ENCODE measurements at places on chromosomes 13 and 19. TPM values are rescaled to one million over a fixed set of nuclear protein-coding genes. Genes with fewer than 3 reads are reported as not detected.

Gene TBXA2R
- total RNA-seq: not detected

Gene HNRNPUL1
- 266 TPM for total RNA-seq

Gene PSG2
- not detected for total RNA-seq

GRCh38 chr13:103324641-103325040 lies 258.4 kb upstream of the SLC10A2 start:
- H3K4me3 ChIP-seq: no peak overlapping the region
- H3K36me3 ChIP-seq: no peaks in the 10 kb centered on the region
- no peaks in the 10 kb centered on the region for H3K27me3 ChIP-seq

GRCh38 chr13:41742917-41743552 lies 217.9 kb downstream of the VWA8 start:
- H3K4me1 ChIP-seq: no peaks in the 10 kb centered on the region
- H3K27me3 ChIP-seq: no peaks in the 10 kb centered on the region
- no peak overlapping the region for H3K4me3 ChIP-seq

DNA sequence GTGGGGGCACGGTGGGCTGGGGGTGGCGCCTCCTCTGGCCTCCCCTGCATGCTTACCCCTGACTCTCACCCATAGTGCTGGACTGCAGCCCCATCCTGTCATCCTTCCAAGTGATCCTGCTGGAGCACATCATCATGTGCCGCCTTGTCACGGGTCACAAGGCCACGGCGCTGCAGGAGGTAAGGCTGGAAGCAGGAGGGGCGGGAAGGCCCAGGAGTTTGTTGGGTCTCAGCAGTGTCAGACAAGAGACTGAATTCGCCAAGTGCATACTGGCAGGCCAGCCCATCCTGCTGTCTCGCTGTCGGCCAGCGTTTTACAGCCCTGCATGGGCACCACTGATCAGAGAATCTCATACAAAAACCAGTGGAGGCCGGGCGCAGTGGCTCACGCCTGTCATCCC lies 23.1 kb downstream of the MAU2 start:
- peaks cover 24% of the 10 kb centered on the region for H3K36me3 ChIP-seq
- no peak for DNase-seq
- H3K27me3 ChIP-seq: no peaks in the 10 kb centered on the region
- H3K4me3 ChIP-seq: no peak overlapping the region
- H3K4me1 ChIP-seq: no peaks in the 10 kb centered on the region

DNA sequence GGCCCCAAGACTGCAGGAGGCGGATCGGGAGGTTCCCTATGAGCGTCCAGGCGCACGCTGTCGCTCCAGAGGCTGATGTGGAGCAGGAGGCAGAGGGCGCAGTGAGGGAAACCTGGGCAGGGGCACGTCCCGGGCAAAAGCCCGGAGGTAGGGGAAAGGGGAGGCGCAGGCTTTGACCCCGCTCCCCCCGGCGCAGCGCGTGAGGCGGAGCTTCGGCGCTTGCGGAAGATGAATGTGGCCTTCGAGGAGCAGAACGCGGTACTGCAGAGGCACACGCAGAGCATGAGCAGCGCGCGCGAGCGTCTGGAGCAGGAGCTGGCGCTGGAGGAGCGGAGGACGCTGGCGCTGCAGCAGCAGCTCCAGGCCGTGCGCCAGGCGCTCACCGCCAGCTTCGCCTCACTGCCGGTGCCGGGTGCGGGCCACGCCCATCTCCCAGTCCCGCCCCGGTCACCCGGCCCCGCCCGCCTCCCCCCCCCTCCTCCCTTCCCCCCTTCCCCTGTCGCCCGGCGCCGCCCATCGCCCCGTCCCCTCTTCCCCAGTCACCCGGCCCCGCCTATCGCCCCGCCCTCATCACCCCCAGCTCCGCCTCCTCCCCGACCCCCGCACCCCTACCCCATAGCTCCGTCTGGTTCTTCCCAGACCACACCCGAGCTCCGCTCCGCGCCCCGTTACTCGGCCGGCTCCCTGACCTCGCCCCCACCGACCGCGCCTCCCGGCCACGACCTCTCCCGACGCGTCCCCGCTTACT lies 4.1 kb downstream of the HMG20B start:
- H3K4me3 ChIP-seq: no peak overlapping the region
- no peaks in the 10 kb centered on the region for H3K27me3 ChIP-seq
- H3K27ac ChIP-seq: no peak overlapping the region
- no peak for DNase-seq
- peaks cover 5% of the 10 kb centered on the region for H3K4me1 ChIP-seq

- no peak overlapping the region for H3K27ac ChIP-seq
- no peaks in the 10 kb centered on the region for H3K27me3 ChIP-seq
- no peaks in the 10 kb centered on the region for H3K4me1 ChIP-seq
- peaks cover 12% of the 10 kb centered on the region for H3K36me3 ChIP-seq
- H3K4me3 ChIP-seq: no peak overlapping the region
These were observed 21.6 kb upstream of the C1QTNF9 start for GRCh38 chr13:24287748-24288287.

DNA sequence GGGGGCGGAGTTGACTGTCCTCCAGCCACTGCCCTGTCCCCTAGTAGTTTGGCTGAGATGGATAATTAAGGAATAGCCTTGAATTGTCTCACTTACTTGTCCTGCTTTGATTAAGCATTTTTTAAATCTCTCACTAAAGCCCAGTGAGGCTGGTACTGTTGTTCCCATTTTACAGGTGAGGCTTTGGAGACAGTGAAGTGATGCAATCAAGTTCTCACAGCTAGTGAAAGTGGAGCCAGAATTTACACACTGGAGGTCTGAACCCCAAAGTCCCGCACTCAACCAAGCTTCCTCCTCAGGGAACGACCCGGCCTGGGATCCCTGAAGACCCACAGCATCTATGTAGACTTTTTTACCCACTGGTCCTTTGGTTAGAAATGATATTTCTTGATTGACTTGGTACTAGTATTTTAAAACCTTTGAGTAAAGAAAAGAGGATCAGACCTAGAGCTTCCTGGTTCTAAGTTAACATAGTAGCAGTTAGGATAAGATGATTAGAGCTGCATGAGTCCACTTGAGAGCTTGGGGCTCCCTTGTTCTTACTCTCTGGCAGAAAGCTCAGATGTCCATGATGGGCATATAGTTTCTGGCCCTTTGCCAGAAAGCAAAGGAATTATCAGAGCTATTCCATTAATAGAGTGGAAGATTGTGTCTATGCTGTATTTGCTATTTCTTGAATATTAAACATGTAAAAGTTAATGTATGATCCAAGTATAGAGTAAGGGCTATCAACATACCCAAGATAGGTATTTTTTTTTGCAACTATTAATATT lies 154.3 kb downstream of the LMO7 start:
- no peak overlapping the region for H3K27ac ChIP-seq
- H3K4me1 ChIP-seq: 0 out of 2 replicates have a peak, but pooled peaks cover 4% of the 10 kb centered on the region
- 0 out of 2 replicates have a peak, but pooled peaks cover 2% of the 10 kb centered on the region for H3K36me3 ChIP-seq
- no peak overlapping the region for H3K4me3 ChIP-seq
- DNase-seq: no peak

GRCh38 chr13:23771552-23771951 lies 117.6 kb downstream of the MIPEP start:
- H3K36me3 ChIP-seq: no peaks in the 10 kb centered on the region
- H3K27me3 ChIP-seq: no peaks in the 10 kb centered on the region
- no peak overlapping the region for H3K4me3 ChIP-seq
- no peak for DNase-seq

Measured in PC-9 (cell line).